ENCODE measurements at places on chromosomes 11 and 22.

GRCh38 chr22:42901790-42902508 is 44.9 kb upstream of the ARFGAP3 start:
- DNase-seq = no peak

GRCh38 chr11:73298233-73298632 is 9.8 kb upstream of the ARHGEF17 start:
- no peak for DNase-seq

DNA sequence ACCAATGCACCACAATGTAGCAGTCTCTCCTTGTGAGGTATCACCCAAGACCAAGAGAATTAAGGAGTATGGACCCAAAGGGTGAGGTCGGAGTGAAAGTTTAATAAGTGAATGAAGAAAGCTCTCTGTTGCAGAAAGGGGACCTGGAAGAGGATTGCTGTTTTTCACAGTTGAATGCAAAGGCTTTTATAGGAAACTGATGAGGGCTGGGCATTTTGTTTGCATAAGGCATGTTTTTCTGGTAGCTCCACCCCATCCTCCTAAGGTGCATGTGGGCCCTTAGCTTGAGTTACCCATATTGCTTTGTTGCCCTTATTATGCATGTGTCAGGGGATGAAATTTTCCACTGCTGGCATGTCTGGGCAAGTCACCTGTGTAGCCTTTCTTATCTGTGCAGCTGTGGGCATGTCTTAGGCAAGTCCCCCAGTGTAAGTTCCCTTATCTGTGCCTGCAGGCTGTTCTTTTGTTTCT is 64.7 kb downstream of the BDNF start:
- DNase-seq = no peak

GRCh38 chr11:69891421-69892236 is 72.4 kb upstream of the FGF3 start:
- no peak for DNase-seq

GRCh38 chr11:134079317-134079716 is 10.4 kb downstream of the JAM3 start:
- no peak for DNase-seq

GRCh38 chr11:3195251-3196160 is 23.1 kb downstream of the MRGPRG start:
- DNase-seq = no peak

- DNase-seq = no peak
Observed at GRCh38 chr11:1306186-1307162, 3.0 kb downstream of the TOLLIP start.

DNA sequence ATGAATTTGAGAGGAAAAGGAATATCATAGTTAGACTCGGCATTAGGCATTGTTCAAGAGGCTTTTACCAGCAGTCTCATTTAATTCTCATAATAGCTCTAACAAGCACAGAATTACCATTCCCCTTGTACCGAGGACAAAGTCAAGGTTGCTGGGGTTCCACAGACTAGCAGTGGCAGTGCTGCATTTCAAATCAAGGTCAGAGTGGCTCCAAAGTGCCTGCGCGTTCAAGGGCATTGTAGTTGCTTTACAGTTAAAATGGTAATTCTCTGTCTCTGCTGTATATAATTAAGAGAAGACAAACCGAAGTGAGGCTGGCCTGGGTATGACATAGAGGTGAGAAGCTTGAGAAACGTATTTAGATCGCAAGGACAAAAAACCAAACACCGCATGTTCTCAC is 40.4 kb upstream of the TP53AIP1 start:
- no peak for DNase-seq

- DNase-seq = no peak
Observed at GRCh38 chr11:110710628-110711381, 1.4 kb downstream of the ARHGAP20 start.

Measured in stimulated activated CD8-positive, alpha-beta memory T cell treated with anti-CD3 and anti-CD28 coated beads, Interleukin-15, amount 100 ng/mL, for 1 hour (primary cell).